ENCODE measurements at places on chromosomes 1 and 21.

DNA sequence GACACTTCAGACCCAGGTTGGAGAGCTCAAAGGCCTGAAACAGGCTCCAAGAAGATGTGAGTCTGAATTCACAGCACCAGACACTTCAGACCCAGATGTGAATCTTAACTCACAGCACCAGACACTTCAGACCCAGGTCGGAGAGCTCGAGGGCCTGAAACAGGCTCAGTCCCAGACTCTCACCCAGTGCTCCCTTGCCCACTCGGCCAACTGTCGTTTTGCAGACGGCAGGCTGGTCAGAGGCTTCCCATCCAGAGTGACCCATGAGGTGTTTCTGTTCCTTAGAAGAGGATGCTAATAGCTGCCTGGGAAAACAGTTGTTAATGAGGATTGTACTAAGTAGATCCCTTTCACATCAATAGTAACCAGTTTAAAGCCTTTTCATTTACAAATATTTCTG lies 88.4 kb downstream of the ADARB1 start:
- DNase-seq = no peak

DNA sequence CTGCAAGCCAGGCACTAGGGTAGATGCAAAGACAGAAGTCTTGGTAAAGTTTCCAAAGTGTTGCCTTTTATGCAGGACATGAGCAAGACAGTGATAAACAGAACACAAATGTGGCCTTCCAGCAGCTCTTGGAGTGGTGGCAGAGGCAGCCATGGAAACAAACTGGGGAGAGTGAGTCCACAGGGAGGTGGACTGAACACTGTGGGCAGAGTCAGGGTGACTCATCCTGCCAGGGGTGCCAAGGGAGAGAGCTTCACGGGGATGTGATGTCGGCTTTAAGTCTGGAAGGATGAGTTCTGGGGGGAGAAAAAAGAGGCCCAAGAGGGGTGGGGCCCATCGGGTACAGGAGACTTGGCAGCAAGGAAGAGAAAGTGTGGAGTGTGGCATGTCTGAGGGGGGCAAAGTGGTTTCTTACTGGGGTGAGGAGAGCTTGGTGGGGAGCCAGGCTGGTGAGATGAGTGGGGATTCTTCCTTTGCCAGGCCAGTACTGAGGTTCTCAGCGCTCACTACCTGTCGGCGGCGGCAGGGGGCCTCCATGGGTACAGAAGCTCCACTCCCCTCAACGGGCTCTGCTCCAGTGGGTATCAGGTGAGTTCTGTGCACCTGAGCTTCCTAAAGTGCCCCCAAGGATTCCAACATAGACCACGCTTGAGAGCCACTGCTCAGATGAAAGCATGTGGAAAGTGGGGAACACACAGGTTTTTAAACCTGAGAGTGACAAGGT lies 41.8 kb downstream of the KIAA0040 start:
- DNase-seq = no peak

- DNase-seq = no peak
These were observed 39.3 kb upstream of the TSPEAR start for GRCh38 chr21:44750675-44751025.

DNA sequence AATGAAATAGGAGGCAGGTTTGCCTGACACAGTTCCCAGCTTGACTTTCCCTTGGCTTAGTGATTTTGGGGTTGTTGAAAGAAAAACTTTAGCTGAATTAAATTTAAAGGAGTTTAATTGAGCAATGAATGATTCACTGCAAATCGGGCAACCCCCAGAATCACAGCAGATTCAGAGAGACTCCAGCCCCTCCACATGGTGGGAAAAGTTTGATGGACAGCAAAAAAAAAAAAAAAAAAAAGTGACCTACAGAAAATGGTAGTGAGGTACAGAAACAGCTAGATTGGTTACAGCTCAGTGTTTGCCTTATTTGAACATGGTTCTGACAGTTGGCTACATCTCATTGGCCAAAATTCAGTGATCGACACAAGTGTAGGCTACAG lies 12.6 kb upstream of the IFNAR2 start:
- no peak for DNase-seq

GRCh38 chr1:174075245-174075692 lies 53.1 kb upstream of the RC3H1 start:
- no peak for DNase-seq

GRCh38 chr1:58778385-58779000 lies 5.4 kb downstream of the JUN start:
- no peak for DNase-seq

DNA sequence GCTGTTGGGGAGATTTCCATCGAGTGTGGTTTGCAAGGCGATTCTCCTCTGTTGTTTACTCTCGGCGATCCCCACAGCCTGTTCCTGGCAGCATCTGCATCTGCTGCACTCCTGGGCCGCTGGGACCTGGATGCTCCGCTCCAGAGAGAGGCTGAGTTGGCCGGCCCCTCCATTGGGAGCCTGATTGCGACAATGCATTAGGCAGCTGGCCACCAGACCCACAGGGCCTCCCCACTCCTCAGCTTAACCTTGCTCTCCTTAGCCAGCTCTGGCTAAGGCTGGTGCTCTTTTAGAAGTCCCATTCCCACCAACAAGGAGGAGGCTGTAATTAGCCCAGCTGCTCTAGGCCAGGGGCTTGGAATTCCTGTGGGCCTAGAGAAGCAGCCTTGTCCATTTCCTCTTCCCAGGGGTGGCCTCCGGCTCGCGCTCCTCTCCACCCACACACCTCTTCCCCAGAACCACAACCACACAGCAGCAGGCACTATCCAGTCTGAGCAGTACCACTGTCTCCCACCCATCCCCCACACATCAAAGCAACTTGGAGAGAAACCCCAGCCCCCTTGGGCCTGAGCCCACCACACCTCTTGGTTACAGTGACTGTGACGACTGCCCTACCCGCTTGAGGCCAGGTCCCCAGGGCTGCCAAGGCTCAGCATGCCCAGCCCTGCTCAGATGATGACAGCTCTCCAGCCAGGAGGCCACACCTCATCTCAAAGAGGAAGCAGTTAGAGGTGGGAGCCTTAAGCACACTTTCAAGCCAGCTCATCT lies 193.8 kb upstream of the EDN2 start:
- no peak for DNase-seq

Data from stimulated activated CD4-positive, alpha-beta T cell treated with anti-CD3 and anti-CD28 coated beads, TNF-alpha, amount 100 ng/mL, for 1 hour (primary cell).